ENCODE measurements at places on chromosomes 6 and 20.

DNA sequence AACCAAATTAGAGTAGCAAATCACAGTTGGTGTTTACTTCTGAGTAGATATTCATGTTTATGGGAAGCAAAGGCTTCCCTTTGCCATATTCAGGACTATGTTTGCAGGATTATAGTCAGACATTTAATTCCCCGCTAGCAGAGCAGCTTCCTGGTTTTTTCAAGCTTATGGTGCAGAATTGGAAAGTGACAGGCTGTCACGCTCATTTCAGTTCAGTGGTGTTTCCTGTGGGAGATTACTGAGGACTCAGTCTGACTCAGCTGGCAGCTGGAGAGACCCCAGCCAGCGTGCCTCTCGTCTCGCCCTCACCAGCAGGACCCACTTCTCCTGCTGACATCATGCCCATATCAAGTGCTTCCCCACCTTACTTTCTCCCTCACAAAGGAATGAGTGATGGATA lies 85.1 kb downstream of the LYRM2 start:
- DNase-seq = no peak

DNA sequence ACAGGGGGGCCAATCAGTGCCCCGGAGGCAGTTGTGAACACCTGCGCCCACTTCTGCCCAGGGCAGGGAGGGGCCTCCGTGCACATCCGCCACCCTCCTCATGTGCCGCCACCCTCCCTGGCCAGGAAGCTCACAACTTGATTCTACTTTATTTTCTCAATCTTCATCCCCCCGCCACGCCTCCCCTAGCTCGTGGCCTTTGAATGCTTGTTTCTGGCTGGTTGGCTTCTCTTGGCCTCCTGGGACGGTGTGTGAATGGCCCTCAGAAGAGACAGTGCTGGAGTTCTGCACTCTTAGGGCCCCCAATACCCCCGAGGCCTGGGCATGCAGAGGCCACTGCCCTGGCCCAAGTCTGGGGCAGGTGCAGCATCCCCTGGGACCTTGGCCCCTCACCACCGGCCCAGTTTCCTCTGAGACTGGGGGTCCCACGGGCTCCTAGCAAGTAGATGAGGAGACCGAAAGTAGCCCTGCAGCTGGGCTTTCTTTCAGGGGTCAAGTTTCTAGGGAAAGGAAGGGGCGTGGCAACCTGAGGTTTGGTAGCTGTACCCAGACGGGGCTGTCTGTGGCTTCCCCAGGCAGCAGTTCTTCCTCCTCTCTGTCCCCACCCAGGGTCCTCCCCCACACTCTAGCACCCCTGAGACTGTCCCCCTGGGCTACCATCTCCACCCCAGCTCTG lies 1.3 kb downstream of the RGS19 start:
- no peak for DNase-seq

GRCh38 chr6:2942914-2943563 lies 28.3 kb downstream of the SERPINB6 start:
- no peak for DNase-seq

DNA sequence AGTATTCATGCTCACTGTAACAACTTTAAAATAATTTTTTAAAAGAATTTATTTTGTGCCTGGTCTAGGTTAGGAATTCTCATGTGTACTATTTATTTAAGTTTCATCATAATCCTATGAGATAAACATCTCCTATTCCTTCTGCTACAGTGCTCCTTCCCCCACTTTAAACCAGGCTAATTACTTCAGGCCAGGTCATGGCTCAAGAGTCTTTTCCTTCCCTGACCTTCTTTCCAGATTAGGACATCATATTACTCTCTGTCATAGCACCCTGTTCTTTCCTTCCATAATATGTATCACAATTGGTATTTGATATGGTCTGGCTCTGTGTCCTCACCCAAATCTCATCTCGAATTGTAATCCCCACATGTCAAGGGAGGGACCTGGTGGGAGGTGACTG lies 239.0 kb downstream of the BTBD9 start:
- no peak for DNase-seq
